ENCODE measurements at places on chromosomes 6 and 20.

- DNase-seq, result no peak
Measured at GRCh38 chr20:31740656-31741323, 1.7 kb downstream of the TPX2 start.

- no peak for DNase-seq
Measured at GRCh38 chr20:43323592-43323991, 133.9 kb upstream of the PTPRT start.

DNA sequence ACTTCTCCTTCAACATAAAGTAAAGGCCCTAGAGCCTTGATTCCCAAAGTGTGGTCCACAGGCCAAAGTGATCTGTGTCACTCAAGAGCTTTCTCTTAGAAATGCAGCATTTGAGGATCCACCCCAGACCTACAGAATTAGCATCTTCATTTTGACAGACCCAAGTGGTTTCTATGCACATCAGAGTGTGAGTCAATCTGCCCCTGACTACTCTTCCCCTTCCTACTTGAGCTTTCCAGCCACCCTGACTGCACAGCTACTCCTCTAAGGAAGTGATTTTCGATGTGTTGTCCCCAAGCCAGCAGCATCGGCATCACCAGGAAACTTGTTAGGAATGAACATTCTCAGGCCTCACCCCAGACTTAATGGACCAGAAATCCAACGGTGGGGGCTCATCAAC is 2.6 kb downstream of the MEP1A start:
- DNase-seq, result no peak

- DNase-seq, result peak; percentile 65
Measured at GRCh38 chr6:167706313-167707109, 120.2 kb upstream of the AFDN start.

DNA sequence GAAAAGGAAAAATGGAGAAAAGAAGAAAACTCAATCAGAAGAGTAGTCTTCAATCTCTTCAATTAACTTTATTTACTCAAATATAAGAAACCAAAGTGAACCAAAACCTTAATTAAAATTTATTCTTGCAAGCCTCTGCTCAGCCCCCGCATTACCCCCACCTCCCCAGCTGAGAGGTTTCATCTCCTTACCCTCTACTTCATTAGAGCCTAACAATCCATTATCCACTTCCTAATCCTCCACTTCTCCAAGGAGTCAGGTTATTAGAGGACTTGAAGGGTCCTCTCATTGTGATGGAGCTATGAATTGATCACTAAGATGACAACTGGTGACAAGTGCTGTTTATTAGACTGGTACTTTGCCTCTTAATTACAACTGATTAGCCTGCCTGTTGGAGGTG is 956.5 kb downstream of the TFAP2A start:
- no peak for DNase-seq

DNA sequence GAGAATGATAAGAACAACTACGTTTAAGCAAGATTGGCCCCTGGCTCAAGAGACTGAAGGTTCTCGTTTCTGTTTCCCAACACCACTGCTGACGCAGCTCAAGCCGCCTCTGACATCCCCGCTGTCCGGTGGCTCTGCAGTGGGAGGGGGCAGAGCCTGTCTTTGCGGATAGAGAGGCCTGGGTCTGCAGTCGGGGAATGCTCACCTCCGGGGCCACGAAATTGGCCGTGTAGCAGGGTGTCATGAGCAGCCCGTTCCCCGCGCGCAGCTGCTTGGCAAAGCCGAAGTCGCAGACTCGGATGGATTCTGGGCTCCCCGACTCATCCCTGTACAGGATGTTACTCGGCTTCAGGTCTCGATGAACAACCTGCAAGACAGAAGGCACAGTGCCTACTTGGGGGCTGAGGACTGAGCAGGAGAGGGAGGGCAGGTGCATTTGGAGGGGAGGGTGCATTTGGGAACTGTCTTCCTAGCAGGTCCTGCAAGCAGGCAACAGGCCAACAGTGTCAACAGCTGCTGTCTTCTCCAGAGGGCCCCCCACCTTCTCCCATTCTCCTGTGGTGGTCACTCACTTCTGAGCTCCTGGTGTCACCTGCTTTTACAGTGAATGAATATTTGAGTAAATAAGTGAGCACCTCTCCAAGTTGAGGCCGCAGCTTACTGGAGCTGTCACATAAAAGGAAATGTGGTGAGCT is 40.5 kb upstream of the MPC1 start:
- no peak for DNase-seq

DNA sequence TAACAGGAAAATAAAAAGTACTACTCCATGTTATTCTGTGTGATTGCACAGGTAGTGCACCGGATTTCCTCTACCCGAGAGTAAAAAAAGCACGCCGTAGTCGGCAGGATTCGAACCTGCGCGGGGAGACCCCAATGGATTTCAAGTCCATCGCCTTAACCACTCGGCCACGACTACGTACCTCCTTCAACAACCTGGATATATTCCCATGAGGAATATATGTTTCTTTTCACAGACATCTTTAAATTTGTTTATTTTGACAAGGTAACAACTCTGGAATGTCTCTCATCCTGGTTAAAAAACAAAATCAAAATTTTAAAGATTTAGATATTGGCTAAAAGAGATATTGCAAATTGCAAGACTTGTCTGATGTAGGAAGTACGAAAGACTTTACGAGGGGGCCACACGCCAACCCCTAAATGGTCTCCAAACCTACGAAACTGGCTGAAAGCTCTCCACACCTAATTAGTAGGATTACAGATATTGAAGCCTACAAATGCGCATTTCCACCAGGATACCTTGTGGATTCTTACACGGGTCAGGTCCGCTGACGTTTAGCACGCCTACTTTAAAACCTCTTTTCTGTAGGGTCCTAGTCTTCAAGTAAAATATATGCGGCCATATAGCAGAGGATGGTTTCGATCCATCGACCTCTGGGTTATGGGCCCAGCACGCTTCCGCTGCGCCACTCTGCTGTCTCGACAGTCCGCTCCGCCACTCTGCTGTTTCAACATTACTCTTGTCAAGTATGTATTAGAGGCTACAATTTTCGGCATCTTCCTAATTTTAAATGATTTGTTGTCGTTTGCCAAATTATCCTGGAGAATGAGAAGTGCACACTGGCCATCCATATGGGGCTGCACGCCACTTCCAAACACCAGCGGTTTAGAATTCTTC is 52.2 kb upstream of the BTN3A2 start:
- DNase-seq, result no peak

DNA sequence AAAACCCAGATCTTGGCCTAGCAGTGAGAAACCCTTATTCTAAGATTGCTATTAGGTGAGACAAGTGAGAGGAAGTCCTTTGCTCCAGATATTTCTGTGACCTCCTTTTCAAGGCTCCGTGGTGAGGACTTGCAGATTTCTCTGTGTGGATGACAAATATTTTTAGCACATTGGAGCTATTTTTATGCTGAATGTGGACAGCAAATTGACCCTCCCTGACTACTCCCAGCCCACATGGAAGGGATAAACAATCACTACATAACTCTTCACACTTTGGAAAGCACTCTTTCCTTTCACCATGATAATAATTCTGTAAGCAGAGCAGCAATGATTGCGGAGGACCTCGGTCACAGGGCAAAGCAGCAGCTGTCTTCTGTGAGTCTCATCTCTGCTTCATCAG is 88.0 kb upstream of the ADGRF1 start:
- no peak for DNase-seq

DNA sequence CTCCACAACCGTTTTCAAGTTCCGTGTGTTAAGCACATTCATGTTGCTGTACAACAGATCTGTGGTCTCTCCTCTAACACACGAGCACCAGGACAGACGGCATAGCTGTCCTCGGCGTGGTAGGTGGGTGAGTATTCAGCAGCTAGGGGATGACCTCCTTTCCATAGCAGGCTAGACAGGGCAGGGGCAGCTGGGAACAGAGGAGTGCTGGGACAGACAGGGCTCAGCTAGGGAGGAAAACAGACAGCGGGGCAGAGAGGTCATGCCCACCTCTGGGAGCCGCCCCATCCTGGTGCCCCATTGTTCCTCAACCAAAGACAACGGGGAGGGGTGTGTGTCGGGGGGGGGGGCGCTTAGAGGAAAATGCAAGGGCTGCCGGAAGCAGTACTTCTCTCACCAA is 271.5 kb upstream of the FOXQ1 start:
- DNase-seq, result no peak

DNA sequence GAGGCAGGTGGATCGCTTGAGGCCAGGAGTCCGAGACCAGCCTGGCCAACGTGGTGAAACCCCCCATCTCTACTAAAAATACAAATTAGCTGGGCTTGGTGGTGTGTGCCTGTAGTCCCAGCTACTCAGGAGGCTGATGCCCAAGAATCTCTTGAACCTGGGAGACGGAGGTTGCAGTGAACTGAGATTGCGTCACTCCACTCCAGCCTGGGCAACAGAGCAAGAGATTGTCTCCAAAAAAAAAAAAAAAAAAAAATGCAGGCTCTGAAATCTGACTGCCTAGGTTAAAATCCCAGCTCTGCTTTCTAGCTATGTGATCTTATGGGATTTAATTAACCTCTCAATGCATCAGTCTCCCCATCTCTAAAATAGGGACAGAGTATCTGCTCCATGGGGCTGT is 3.3 kb upstream of the TMEM217 start:
- DNase-seq, result no peak

- no peak for DNase-seq
Measured at GRCh38 chr6:20476501-20477043, 57.7 kb upstream of the CDKAL1 start.

GRCh38 chr20:63167026-63167917 is 48.7 kb downstream of the YTHDF1 start:
- DNase-seq, result no peak

GRCh38 chr6:51472745-51473487 is 614.5 kb downstream of the PKHD1 start:
- DNase-seq, result no peak

GRCh38 chr20:20085071-20085470 is 32.7 kb downstream of the CFAP61 start:
- no peak for DNase-seq

DNA sequence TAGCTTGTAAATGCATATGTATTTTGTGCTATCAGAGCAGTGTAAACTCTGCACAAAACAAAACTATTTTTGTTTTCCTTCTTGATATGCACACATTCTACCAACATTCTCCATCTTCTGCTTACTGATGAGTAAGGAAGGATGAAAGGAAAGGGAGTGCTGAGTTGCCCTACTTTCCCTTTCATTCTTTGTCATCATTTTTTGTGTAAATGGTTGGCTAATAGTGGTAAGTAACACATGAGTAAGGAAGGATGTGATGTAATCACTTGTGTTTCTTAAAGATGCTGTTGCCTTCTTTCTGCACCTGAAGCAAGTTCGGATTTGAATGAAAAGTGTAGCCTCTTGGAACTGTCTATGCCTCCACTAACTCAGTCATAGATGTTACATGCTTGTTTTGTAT is 4.6 kb upstream of the REV3L start:
- DNase-seq, result no peak

GRCh38 chr6:156525541-156525940 is 251.6 kb upstream of the ARID1B start:
- no peak for DNase-seq

DNA sequence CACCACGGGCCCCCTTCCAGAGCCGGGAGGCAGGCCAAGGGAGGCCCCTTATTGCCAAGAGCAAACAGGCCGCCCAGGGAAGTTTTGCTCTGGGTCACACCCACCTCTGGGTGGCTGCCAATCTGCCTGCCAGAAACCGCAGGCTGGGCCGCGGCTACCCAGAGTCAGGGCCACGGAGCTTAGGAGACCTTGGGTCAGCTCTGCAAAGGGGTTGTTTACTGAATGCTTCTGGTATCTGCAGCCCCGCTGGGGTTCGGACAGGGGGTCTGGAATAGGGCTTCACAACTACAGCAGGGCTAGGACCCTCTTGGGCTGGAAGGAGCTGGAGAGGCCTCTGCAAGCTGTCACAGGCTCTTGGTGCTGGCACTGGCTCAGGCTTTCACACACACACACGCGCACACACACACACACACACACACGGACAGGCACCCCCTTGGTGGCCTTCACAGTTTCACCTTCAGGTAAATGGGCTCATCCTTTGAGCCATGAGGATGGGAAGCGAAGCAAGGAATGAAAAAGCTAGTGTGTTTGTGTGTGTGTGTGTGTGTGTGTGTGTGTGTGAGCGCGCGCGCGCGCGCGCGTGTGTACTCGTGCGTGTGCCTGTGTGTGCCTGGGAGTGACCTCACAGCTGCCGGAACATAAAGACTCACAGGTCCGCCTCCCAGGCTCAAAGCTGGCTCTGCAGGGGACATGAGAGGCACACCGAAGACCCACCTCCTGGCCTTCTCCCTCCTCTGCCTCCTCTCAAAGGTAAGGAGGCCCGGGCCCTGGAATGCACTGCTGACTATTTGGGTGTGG is at the start of gene CCN5:
CCN5 (plus strand) TSS at position 669 of the 798 bp plus-strand sequence; CDS start at position 691, 22 bp downstream.
- no peak for DNase-seq

DNA sequence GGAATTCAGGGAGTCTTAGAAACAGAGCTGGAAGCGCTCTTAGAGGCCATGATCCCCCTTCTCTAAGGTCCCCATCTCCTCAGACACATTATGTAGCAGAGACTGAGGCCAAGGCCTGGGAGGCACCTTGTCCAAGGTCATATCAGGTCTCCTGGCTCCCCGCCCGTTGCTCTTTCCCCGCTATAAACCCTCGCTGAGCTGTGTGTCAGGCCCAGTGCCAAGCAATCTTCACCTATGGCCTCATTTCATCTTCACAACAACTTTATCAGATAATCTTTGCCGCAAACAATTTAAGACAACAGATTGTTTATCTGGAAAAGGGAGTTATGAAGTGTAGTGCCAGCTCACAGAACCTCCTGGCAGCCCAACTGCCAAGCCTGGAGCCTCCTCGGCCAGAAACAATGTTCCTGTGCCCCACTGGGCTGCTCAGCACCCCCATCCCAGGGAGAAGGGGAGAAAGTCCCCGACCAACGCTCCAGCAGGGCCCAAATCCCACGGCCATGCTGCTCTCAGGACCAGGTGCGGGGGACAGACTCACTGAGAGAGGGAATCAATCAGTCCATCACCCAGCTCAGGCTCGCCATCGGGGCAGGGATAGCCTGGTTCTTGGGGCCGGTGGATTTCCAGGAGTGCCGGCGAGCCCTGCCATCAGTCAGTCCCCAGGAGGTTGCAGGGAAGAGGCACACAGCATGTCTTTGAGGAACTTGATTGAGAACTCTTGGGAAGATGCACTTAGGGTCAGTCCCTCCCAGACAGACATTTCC is 16.9 kb upstream of the FANCE start:
- no peak for DNase-seq

GRCh38 chr6:151330130-151330696 is 61.1 kb downstream of the ZBTB2 start:
- DNase-seq, result no peak

DNA sequence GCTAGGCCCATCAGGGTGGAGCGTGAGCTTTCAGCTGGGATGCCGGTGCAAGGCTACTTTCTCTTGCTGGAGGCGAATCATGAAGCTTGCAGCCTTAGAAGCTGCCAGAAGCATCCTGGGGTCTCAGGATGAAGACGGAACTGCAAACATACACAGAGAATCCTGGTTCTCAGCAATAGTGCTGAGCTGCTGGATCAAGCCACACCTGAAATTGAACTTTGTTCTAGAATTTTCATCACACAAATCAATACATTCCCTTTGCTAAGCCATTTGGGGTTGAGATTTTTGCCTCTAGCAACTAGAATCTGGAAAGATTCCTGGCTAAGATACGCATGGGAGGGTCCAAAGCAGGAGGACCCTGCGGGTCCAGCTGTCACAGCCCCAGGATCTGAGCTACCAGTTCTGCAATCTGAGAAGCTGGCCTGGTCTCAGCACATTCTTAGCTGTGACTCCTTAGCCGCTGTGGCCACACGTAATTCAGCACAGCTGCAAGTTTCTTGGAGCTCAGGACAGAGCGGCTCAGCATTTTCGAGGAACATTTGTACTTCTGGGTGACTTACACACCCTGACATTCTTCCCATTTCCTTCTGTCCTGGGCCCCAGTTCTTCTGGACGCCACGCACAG is 6.6 kb upstream of the ARFGAP1 start:
- DNase-seq, result no peak

- no peak for DNase-seq
Measured at GRCh38 chr6:152298055-152298647, 339.0 kb downstream of the SYNE1 start.
